ENCODE measurements at places on chromosomes 12 and 14.

GRCh38 chr12:82805812-82806497 lies 119.2 kb downstream of the TMTC2 start:
- DNase-seq, result no peak

- DNase-seq, result no peak
Measured at GRCh38 chr14:33728010-33728498, 222.8 kb downstream of the EGLN3 start.

DNA sequence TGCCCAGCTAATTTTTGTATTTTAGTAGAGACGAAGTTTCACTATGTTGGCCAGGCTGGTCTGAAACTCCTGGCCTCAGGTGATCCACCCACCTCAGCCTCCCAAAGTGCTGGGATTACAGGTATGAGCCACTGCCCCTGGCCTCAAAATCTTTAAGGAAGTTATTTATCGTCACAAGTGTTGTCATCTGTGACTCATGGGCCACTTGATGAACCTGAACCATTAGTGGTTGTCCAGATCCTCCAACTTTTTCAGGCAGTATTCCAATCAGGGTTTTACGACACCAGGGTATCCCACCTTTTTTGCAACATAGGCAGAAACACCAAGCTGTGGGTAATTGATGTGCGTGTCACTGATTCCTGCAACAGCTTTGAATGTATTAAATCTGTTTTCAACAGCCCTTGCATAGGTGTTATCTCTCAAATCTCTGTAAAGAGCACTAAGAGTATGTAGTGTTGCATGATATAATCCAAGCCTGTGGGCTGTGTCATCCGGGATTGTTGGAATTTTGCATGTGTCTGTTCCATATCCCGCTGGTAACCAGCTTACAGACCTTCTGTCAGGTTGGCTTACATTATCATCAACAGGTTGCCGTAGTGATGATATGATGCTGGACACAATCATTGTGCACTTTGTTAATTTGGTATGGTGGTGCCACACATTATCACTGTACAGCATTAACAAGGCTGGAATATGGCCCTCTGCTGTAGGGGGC lies 79.3 kb upstream of the SCN8A start:
- no peak for DNase-seq

DNA sequence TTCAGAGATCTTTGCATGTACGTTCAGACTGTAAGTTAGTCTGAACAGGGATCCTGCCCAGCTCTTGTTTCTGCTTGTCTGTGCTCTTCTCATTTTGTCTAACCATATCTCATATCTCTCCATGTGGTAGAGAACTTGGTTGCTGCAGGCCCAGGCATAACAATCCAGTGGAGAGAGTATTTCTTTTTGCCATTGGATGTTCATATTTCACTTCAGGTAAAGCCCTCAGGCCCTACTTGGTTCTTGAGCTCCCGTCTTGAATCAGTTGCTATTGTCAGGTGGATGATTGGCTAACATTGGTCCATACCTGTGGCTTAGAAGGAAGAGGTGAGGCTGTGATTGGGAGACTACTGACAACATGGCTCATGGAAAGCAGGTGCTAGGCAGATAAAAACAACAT lies 357.7 kb upstream of the FLRT2 start:
- no peak for DNase-seq

GRCh38 chr14:34103176-34103575 lies 152.3 kb upstream of the EGLN3 start:
- DNase-seq, result no peak

Measured in cerebellar nuclear complex (tissue), 1 donor.